ENCODE measurements at places on chromosomes 2 and 18.
A peak's percentile ranks its signal among the peaks of the same experiment; 100 is the strongest.

DNA sequence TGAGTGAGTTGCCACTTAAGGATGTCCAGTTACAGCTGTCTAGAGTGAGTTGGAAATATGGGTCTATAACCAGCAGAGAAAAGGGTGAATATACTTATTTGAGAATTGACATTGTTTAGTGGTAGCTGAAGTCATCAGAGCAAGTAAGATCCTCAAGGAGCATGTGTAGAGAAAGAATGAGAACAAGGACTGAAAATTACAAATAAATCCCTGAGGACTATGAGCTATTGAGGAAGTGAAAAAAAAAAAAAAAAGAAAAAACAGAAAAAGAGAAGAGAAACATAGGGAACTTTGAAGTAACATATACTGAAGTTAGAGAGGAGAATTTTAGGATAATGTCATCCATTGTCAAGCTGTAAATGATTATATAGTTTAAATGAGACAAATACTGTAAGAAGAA lies 134.0 kb upstream of the CCDC68 start:
- no peak for DNase-seq

DNA sequence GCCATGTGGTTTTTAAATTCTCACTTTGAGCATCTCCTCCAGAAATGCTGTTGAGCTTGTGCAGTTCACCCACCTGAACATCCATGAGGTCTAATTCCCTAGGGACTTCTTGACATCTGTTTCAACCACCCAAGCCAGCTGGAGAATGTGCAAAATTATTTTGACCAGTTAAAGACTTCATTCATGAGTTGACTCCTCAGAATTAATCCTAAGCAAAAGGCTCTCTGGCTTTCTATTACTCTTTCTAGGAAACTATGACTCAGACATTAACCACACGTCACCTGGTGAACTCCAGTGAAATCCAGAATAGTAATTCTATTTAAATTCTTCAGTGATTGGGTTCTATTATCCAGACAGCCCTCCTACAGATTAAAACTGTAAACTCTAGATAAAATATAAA lies 247.5 kb downstream of the NBAS start:
- DNase-seq: peak; percentile 31

DNA sequence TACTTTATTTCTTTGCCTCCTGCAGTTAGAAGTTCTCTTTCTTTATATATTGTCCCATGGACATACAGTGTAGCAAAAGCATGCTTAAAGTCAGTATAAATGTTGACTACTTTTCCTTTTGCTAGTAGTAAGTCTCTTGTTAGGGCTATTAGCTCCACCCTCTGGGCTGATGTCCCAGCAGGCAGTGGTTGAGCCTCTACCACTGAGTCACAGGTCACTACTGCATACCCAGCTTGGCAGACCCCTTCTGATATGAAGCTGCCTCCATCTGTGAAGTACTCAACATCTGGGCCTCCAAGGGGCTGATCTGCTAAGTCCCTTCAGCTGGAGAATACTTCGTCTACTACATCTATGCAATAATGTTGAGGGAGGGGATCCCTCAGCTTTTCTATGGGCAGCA lies 61.0 kb upstream of the SLC35G4 start:
- no peak for DNase-seq

DNA sequence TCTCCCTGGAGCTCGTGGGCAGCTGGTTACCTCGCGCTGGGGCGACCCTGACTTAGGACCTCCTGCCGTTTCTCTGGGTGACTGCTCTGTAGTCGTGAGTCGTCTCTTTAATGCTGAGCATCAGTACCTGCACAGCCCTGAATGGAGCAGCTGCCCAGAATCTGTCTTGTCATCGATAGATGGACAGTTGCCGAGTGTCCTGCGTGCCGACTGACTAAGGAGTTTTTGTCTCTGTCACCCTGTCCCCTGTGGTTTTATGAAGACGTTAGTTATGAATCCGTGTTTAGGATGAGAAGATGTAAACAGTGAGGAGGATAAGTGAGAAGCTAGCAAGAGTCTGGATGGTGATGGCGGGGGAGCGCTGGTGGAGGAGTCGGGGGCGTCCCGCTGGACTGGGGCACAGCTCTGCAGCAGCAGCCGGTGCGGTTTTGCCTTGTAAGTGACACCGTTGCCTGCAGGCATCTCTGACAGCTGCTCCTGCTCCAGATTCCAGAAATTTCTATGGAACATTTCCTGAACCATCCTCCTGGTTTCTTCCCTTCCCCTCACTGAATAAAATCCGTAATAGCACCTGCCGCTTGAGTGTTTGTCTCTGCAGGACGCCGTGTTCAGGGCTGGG lies 13.3 kb downstream of the AGAP1 start:
- no peak for DNase-seq

- no peak for DNase-seq
Measured at GRCh38 chr2:69509011-69509749, 71.9 kb upstream of the NFU1 start.

DNA sequence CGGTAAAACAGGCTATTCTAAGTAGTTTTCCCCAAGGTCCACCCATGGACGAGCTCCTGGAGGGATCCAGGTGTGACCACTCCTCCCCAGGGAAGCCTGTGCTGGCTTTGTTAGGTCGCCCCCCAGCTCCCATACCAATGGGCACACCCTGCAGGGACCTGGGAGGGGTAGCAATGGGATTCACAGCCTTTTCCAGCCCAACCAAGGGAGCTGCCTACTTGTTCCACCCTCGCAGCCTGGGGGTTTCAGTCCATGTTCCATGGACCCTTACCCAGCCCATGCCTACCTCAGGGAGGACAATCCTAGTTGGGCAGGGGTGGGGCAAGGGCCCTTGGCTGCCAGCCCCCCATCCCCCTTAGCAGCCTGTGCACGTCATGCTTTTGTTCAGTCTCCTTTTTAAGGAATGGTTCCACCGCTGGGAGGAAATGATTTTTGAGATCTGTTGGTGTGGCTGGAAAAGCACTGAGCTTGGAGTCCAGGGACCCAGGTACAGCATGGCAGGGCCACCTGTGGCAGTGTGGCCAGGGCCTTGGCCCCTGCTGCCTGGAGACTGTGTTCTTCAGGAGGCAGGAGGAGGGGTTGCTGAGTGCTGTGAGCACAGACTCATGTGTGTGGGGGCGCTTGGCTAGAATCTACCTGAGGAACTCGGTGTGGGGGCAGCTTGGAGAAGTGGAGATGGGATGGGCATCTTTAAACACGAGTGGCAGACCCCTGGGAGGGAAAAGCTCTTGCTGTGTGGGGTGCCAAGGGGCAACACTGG lies 166.8 kb downstream of the TWIST2 start:
- DNase-seq: no peak

- DNase-seq: no peak
Measured at GRCh38 chr2:69989441-69990105, 28.1 kb upstream of the ASPRV1 start.

DNA sequence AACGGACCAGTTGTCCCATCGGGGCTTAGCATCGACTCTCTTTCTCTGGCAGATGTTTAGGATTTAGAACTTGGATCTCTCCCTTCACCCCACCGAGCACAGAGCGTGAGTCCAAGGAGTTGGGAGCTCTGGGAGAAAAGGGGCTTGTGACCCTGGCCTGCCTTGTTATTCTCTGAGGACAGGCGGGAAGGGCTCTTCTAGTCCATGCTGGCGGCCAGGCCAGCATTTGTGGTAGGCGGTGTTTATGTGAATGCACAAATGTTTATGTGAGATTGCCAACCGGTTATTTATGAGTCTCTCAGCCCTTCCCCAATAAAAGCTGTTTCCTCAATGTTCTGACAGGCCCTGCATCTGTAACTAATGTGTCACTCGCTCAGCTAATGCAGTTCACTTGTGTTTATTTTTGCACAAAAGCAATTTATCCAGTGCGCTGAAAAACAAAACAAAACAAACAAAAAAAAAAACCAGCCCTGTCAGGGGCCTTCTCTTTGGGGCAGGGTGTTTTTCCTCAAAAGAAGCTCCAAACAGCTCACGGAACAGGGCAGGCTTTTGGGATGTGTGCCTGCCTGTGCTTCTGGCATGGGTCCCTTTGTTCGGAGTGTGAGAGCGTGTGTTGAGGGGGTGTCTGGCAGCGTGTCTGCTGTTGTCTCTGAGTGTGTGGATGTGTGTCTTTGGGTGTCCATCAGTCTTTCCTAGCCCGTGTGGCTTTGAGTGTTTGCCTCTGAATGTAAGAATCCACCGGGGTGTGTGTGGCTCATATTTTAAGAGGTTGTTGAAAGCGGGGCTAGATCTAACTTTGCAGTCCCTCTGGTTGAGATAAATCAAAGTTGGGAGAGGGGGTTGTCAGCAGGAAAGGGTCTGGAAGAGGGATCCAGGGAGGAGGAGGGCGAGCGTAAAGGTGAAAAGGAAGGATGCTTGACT lies 52.8 kb upstream of the HAAO start:
- DNase-seq: no peak

DNA sequence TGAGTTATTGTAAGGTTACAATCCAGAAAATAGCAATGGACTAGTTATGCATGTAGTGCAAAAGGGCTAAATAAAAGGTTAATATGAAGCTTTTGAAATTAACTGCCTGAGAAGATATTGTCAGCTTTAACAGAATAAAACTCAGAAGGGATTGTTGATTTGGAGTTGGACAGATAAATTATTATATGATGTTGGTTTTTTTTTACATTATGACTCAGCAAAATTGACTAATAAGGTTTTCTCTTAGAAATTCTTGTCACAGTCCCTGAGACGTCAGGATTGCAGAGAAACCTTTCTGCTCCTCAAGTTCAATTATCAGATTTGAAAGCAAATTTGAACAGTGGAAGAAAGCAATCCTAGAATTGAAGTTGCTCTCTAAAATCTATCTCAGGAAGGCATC lies 946.9 kb downstream of the CBLN2 start:
- DNase-seq: no peak

GRCh38 chr2:126448611-126449010 lies 207.3 kb upstream of the GYPC start:
- no peak for DNase-seq

DNA sequence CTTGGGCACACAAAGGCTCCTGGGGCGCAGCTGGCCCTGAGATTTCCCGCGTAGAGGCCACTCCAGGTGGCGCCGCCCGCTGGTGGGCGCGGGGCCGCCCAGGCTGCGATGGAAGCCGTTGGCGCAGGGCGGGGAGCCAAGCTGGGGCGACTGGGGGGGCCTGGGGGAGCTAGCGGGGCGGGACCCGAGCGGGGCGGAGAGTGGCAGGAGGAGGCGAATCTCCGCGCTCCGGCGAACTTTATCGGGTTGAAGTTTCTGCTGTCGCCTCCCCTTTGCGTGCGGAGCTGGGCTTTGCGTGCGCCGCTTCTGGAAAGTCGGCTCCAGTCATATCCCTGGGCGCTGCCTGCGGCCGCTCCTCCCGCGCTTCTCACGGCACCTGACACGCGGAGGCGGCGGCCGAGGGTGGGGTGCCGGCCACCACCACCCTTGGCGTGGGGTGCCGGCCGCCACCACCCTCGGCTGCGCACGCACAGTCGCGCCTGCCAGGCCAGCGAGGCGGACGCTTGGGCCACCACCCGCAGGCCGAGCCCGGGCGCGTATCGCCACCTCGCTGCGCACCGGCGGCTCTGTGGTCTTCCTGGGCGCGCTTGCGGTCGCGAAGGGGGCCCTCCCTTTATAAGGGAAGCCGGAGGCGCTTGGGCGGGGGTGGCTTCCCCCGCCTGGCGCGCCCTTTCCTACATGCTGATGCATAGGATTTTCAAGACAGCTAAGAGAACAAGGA lies 919 bp upstream of the CYP1B1 start:
- peak; percentile 85 for DNase-seq

DNA sequence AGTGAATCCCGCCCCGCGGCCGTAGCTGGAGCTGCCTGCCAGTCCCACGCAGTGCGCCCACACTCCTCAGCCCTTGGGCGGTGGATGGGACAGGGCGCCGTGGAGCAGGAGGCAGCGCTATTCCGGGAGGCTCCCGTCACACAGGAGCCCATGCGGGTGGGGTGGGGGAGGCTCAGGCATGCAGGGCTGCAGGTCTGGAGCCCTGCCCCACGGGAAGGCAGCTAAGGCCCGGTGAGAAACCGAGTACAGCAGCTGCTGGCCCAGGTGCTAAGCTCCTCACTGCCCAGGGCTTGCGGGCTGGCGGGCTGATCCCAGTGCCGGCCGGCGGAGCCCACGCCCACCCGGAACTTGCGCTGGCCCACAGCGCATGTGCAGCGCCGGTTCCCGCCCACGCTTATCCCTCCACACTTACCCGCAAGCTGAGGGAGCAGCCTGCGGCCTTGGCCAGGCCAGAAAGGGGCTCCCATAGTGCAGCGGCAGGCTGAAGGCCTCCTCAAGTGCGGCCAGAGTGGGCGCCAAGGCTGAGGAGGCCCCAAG lies 1152.8 kb upstream of the CELF4 start:
- no peak for DNase-seq

GRCh38 chr2:85929096-85930050 lies 40.6 kb upstream of the ST3GAL5 start:
- no peak for DNase-seq

- DNase-seq: no peak
Measured at GRCh38 chr2:239498981-239499634, 98.3 kb upstream of the HDAC4 start.

GRCh38 chr18:31267823-31268481 lies 50.0 kb upstream of the DSG1 start:
- peak; percentile 40 for DNase-seq

- DNase-seq: no peak
Measured at GRCh38 chr2:162768656-162769055, 69.9 kb downstream of the KCNH7 start.

- no peak for DNase-seq
Measured at GRCh38 chr2:136248907-136249306, 131.0 kb upstream of the CXCR4 start.

DNA sequence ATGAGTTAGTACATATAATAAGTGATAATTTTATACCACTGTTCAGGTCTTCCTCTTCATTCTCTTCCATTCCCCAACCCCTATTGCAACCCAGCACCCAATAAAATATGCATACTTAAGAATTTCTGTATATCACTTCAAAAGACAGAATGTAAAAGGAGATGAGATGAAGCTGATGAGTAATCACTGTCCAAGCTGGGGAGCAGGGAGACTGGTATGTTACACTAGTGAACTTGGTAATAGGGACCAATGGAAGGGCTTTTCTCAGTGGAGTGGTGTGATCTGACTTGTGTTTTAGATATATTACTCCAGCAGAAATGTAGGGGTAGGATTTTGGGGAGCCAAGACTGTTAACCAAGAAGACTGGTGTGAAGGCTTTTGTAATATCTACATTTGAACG lies 18.0 kb upstream of the ARHGAP28 start:
- no peak for DNase-seq

DNA sequence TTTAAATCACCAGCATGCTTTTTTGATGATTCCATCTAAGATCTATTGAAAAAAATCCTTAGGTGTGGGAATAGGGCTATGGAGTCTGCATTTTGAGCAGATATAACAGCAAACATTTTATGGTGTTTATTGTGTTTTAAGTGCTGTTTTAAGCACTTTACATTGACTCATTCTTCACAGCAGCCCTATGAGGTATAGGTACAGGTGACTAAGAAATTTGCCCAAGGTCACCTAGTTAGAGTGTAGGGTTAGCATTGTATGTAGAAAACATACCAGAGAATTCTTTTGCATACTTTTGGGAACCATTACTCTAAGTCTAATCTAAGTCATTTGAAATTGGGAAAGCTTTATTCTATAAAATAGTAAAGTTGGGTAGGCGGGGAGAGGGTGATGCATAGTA lies 31.3 kb downstream of the PPM1B start:
- DNase-seq: no peak

DNA sequence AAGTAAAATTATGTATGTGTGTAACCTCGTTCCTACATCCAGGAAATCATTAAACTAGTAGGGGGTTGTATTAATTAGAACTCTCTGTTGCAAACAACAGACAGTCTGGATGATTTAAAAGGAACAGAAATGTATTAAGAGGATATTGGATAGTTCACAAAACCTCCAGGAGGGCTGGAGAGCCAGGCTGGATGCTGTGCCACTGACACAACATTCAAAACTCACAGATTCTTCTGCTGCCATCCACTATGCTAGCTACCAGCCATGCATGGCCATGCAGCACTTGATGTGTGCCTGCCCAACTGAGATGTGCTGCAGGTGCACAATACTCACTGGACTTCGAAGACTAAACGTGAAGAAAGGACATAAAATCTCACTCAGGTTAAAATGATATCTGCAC lies 48.2 kb upstream of the SH3RF3 start:
- no peak for DNase-seq

Data from GM06990 (cell line).